Osteocyte (in vitro differentiated cells): ENCODE measurements at places on chromosomes 2 and 18. TPM values are rescaled to one million over a fixed set of nuclear protein-coding genes. Genes with fewer than 3 reads are reported as not detected.

The CERKL gene
- not detected in 2 replicates for total RNA-seq

The CYP27C1 gene
- 21.9 and 24.9 TPM in 2 replicates for total RNA-seq

DNA sequence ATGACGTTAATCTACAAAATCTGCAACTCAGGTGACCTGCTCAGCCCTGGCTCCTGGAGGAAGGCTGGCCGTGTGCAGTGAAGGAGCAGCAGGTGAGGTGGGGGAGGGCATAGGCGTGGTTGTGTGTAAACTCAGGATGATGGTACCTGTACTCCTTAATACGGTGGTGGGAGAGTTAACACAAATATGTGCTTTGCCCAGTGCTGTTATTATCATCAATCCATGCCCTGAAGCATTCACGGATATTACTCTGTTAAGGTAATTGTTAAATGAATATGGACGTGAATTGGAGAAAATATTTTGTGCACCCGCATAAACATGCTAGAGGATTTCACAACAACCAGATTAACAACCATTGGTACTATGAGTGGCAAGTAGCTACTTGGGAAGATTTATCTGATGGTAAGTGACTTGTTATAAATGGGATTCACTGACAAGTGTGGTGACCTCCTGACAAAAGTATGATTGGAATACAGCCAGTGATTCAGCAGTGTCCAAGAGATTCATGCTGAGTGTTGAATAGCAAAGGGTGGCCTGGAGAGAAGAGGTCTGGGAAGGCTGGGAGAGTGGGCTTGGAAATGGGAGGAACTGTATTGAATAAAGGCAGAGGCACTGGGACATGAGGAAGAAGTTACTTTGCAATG, 194.1 kb downstream of the TPGS2 start:
- no peaks in the 10 kb centered on the region for H3K4me1 ChIP-seq
- no peak for DNase-seq
- no peaks in the 10 kb centered on the region for H3K36me3 ChIP-seq

- DNase-seq = no peak
- no peaks in the 10 kb centered on the region for H3K36me3 ChIP-seq
- peaks cover 67% of the 10 kb centered on the region for H3K4me1 ChIP-seq
- peak overlapping the region; percentile 53 for H3K27ac ChIP-seq
- no peak overlapping the region for H3K4me3 ChIP-seq
These were observed 34.7 kb downstream of the EHBP1 start for GRCh38 chr2:62740221-62740620.

The KCNG2 gene
- not detected in 2 replicates for total RNA-seq
